ENCODE measurements at places on chromosomes 1 and 21.

DNA sequence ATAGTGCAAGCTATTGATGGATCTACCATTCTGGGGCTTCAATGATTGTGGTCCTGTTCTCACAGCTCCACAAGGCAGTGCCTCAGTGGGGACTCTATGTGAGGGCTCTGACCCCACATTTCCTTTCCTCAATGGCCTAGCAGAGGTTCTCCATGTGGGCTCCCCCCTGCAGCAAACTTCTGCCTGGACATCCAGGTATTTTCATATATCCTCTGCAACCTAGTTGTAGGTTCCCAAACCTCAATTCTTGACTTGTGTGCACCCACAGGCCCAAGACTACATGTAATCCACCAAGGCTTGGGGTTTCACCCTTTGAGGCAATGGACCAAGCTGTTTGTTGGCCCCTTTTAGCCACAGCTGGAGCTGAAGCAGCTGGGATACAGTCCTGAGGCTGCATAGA lies 35.9 kb upstream of the CFHR3 start:
- DNase-seq, result no peak

DNA sequence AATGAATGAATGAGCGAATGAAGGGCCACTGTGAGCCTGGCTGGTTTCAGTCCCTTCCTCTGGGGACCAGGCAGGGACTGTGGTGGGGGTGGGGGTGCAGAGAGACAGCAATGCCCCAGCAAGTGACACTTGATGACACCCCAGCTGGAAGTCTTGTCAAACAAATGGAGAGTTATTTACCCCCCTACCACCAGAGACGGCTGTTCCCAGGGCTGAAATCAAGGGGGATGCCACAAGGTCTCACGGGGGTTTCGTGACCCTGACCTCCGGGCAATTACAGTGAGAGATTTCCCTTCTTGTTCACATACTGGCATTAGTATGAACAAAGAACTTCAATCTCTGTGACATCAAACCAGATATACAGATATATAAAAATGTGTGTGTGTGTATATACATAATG lies 34.0 kb upstream of the LMO4 start:
- no peak for DNase-seq

- DNase-seq, result no peak
Observed at GRCh38 chr1:26125946-26126320, 14.3 kb downstream of the PDIK1L start.

DNA sequence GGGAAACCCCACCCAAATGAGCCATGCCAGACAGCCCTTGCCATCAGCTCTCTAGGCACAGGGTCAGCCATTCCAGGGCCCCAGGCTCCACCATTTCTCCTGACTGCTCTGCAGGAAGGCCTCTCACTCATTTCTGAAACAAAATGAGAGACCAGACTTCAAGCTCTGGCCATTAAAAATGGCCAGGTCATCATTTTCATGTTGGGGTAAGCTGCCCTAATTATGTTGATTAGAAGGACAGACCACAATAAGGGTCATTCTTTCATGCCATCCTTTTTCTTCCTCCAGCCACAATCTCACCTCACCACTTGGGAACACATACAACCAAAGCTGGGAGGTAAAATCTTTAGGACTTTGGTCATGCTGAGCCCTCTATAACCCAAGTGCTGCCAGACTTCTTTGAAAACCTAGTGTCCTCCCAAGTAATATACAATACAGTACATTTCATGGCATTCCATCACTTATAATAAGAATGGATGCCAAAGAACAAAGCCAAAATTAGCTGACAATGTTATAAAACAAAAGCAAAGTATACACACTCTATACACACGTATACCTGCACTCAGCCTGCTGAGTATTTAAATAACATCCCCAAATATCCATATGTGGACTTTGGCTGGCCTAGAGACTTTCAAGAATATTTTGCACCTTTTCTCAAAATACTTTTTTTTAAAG lies 22.4 kb upstream of the RBBP5 start:
- no peak for DNase-seq

GRCh38 chr1:169483500-169483966 lies 2.2 kb downstream of the SLC19A2 start:
- peak; percentile 22 for DNase-seq

- no peak for DNase-seq
Observed at GRCh38 chr21:43816611-43817071, 27.3 kb downstream of the RRP1 start.

- DNase-seq, result no peak
Observed at GRCh38 chr1:31781138-31781755, 17.1 kb upstream of the ADGRB2 start.

DNA sequence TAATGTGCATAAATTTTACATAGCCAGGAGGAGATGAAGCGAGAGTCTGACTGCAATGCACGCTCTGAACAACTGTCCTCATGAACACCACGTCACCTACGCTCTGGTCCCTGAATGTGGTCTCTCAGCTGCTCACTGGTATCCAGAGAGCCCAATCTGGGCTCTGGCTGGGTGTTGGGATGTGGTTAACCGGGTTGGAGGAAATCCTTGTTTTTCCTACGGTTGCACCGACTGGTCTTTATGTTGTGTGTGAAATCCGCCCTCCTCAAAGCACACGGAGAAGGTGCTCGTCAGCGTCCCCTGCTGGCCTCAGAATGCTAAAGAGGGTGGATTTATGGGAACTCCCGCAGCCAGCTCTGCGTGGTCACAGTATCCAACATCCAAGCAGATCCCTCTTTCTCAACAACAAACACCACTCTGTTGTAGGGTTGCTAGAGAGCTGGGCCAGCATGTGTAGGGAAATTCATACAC lies 51.8 kb upstream of the FAM89A start:
- DNase-seq, result no peak

GRCh38 chr1:8481650-8482380 lies 163.9 kb downstream of the SLC45A1 start:
- no peak for DNase-seq

- DNase-seq, result no peak
Observed at GRCh38 chr1:207858806-207859205, 52.1 kb downstream of the CD34 start.

- DNase-seq, result no peak
Observed at GRCh38 chr1:205701891-205702290, 21.6 kb upstream of the SLC45A3 start.

GRCh38 chr1:196063294-196063693 lies 544.9 kb downstream of the KCNT2 start:
- DNase-seq, result no peak

GRCh38 chr1:65309304-65310077 lies at the start of gene DNAJC6:
TSS of gene DNAJC6 (plus strand) at chr1:65309543. CDS start at chr1:65309746, 203 bp downstream.
- DNase-seq, result peak; percentile 94

- DNase-seq, result no peak
Observed at GRCh38 chr1:231020139-231020601, 19.9 kb downstream of the FAM89A start.

Measured in NCI-H510A (cell line).